ENCODE measurements at places on chromosomes 6 and 20.

- no peak for DNase-seq
Observed at GRCh38 chr20:37282556-37282955, 6.9 kb upstream of the MANBAL start.

- DNase-seq: no peak
Observed at GRCh38 chr6:49300911-49301310, 162.1 kb downstream of the MMUT start.

- no peak for DNase-seq
Observed at GRCh38 chr6:89310929-89311328, 4.2 kb downstream of the GABRR2 start.

DNA sequence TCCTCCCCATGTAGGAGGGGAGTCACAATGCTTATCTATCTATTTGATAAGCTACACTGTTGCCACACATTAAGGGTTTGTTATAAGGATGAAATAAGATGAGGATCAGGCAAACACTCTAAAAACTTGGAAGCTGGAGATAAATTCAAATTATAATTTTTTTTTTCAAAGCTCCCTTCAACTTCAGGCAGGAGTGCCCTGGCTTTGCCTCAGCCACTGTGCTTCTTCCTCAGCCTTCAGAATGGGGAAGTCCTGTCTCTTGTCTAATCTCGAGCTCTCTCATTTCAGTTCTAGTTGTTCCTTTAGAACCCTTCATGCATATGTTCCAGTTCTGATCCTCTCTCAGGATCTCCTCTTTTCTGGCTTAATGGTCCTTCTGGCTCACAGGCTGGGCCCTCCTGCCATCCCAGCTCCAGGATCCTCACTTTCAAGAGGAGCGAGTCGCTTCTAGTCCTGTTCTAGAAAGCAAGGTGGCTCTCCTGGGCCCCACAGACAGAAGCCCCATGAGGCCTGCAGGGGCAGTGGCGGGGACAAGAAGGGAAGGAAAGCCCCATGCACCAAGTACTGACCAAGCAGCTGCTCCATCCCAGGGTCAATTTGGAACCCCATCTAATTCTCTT is 164.3 kb downstream of the VEGFA start:
- DNase-seq: no peak

GRCh38 chr6:145025488-145025887 is 709.8 kb downstream of the EPM2A start:
- no peak for DNase-seq

DNA sequence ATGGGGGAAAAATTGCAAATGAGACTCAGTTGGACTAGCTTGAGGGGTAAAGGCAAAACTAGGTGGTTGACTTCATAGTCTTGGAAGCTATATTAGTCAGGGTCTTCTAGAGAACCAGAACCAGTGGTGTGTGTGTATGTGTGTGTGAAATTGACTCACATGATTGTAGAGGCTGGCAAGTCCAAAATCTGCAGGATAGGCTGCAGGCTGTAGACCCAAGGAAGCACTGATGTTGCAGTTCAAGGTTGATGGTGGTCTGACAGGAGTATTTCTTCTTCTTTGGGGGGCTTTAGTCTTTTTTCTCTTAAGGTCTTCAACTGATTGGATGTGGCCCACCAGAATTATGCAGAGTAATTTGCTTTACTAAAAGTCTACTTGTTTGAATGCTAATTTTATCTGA is 217.4 kb downstream of the MANEA start:
- DNase-seq: no peak

DNA sequence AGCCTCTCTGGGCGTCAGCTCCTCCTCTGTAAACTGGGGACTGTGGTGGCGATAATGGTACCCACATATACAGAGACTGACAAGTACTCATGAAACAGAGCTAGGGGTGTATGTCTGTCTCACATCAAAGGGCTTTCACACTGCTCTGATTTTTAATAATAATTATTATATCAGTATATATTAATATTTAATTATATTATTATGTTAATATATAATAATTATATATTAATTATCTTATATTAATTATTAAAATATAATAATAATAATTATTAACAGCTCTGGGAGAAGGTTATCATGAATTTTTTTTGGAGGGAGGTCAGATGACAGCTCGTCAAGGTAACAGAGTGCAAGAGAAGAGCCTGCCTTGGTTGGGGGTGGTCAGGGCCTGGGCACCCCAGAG is 173.6 kb downstream of the NRN1 start:
- DNase-seq: no peak

DNA sequence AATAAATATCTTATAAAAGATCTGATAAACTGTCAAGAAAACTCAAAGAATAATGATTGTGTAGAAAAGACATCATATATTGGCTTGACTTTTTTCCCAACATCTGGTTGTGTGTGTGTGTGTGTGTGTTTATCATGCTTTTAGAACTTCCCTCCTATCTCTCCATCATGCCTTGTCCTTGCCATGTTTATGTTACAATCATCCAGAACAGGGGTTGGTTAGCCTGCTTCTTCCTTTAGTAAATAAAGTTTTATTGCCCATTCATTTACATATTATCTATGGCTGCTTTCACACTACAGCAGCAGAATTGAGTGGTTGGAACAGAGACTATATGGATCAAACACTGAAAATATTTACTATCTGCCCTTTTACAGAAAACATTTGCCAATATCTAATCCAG is 52.8 kb upstream of the RIPOR2 start:
- DNase-seq: no peak
